Frontal cortex (tissue), 4 donors: ENCODE measurements at places on chromosomes 1 and 21.

DNA sequence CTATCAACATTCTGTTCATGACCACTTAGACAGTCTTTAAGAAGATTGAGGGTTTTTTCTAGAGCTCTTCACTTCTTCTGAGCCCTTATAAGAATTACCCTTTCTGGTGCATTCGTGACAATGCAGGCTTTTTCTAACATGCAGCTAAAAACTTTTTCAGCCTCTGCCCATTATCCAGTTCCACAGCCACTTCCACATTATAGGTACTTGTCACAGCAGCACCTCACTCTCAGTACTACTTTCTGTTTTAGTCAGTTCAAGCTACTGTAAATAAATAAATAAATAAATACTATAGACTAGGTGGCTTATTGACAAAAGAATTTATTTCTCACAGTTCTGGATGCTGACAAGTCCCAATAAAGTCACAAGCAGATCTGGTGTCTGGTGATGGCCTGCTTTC, 284.4 kb upstream of the PKN2 start:
- no peak for DNase-seq

DNA sequence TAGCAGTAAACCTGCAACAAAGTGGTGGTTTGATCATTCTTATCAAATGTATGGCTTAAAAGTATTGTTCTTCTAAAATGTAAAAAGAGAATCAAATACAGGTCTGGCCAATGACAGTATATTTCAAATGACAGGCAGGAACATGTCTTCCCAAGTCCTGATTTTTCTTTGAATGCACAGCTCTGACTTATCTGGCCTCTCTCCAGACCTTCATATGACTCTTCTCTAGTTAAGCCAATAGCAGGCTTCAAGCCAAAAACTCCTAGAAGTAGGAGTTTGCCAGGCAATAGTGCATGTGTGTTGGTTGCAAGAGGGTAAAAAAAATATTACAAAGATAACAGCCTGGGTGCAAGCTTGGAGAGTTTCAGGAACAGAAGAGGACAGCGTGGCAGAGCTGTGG, 345.5 kb downstream of the SMYD3 start:
- DNase-seq: no peak

GRCh38 chr21:45147473-45148315, 73.3 kb downstream of the ADARB1 start:
- DNase-seq: no peak

GRCh38 chr1:184945029-184945428, 29.3 kb downstream of the NIBAN1 start:
- DNase-seq: peak; percentile 22

DNA sequence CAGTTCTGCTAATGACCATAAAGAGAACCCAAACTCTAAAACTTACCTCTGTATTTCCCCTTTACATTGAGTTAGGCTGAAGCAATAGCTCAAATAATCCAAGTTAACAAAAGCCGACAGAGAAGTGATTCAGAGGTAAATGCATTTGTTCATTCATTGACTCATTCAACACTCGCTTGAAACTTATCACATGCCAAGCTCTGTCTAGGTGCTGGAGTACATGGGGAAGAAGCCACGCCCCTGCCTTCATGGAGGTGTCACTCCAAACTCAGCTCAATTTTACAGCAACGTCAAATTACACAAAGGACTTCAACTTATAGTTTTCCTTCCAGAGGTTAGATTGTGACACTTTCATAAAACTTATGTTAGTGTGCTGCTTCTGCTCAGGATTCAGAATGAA, 45.8 kb downstream of the SLC25A24 start:
- no peak for DNase-seq

- no peak for DNase-seq
Observed at GRCh38 chr1:85573322-85573721, 7.2 kb upstream of the CCN1 start.

DNA sequence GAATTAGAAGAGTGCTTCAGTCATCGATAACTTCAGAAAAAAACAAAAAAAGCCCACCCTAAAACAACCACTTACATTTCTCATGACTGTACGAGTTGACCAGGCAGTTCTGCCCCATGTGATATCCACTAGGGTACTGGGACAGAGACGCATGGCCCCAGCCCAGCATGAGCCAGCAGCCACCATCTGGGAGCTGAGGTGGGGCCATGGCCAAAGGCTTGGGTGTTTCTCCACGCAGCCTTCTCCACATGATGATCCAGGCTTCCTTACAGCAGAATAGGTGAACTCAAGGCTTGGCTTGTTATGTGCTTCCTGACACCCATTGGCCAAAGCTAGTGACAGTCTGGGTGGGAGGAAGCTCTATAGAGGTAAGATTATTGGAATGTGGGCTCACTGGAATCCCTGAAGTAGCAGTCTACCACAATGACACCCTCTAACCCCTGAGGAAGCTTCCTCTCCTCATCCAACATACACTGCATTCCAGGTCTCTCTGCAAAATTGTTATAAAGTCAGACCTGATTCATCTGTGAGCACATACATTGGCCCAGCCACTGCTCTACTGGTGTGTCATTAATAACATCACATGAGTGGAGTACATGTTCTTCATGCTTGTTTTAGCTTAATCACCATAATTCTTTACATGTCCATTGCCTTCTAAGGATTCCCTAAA, 66.3 kb upstream of the NTPCR start:
- DNase-seq: no peak

DNA sequence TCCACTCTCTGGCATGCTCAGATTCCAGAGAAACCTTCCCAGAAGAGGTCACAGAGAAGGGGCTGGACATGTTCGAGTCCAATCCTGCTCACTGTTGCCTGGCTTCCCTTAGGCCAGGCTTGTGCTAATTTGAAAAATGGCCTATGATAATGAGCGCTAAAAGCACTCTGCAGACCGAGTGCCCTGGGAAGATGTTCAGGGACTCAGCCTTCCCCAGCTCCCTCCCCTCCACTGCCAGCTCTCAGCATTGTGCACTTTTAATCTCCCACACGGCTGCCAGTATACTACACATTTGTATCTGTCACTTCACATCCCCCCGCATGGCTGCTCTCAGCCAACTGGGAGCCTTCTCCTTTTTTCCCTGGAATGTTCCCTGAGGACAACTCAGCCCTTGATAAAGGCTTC, 24.1 kb downstream of the FAM163A start:
- no peak for DNase-seq

DNA sequence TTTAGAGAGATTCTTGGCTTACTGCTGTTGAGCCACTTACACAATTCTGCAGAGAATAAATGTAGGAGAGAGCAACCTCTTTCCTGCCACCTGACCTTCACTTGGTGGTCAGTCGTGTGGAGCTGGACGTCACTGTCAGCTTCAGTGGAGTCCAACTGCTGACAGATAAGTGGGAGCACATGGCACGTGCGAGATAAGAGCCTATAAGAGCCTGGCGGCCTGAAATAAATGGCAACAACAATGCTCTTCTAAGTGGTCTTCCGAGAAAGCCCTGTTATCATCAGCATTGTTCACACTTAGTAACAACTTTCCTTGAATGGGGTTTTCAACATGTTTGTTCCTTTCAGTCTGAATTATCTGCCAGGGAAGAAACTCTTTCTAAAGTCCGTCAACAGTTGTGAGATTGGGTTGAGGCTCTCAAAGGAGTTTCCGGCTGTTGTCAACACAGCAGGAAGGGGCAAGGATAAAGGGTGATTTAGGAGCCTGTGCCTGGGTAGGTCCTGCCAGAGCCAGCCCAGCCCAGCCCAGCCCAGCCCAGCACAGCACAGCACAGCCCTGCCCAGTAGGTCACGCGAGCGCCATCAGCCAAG, 57.2 kb upstream of the RUNX1 start:
- no peak for DNase-seq

DNA sequence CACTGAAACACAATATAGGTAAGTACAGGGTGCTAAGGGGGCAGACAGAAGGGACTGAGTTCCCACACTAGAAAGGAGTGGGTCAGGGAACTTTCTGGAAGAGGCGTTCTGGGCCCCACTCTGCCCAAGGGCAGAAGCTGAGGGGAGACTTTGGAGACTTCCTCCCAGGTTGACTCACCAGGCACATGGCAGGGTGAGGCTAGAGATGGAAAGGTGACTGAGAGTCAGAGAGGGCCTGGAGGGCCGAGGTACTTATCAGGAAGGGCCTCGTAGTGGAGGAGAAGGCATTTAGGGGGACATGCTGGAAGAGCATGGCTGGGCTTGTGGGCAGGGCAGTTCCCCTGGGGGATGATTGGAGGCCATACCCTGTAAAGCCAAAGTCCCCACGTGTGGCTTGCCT, 159.9 kb upstream of the JUN start:
- no peak for DNase-seq

DNA sequence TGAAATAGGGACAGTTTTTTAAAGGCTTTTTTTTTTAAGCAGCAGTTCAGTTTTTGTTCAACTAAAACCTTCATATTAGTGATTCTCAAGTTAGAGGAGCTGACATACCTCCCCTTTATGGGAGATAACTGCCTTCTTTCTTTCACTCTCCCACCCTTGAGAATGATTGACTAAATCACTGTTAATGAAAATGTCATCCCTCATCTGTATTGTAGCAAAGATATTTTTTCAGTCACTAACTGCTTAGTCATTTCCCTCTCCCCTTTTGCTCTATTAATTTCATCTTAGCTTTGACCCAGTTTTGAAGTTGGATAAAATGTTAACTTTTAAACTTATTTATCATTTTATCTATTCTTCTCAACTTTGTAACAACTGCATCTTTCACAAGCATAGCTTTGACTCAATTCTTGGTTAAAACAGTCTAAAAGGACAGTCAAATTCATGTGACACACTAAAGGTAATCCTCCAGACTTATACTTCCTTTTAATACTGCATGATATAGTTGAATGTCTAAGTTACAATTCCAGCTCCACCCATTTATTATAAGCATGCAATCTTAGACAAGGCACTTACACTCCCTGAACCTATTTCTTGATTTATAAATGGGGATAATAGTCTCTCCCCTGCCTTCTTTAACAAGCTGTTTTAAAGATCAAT, 17.1 kb downstream of the CAPZA1 start:
- DNase-seq: no peak

GRCh38 chr21:32003411-32003810, 130.6 kb downstream of the HUNK start:
- DNase-seq: no peak

DNA sequence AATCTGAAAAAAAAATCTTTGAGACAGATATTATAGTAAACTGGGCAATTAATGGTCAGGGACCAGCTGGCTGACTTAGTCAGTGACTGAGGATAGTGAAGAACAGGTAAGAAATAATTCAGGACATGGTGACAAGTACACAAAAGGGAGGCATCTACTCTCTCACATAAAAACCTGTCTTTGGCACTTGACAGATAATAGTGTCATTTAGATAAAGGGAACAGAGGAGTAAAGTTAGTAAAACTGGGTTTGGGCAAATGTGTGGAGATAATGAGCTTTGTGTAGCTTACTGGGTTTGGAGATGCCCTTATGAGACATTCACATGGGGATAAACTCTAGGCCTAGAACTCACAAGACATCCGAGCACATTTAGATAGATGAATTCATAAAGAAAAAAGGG, 4.0 kb downstream of the SSX2IP start:
- DNase-seq: no peak

DNA sequence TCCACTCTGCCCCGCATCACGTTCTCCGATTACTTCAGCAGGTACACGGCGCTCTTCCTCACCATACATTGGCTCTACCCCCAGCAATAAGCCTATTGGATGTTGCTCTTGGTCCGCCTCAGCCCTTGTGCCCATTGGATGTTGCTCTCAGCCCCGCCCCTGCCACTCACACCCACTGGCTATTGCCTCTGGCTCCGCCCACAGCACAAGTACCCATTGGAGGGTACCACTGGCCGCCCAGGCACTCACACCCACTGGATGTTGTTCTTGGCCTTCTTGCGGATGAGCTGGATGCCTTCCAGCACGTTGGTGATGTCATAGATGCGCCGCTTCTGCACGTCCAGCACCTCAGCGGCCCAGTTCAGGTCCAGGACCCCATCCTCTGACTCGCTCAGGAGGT, 9.4 kb downstream of the E2F2 start:
- DNase-seq: no peak

DNA sequence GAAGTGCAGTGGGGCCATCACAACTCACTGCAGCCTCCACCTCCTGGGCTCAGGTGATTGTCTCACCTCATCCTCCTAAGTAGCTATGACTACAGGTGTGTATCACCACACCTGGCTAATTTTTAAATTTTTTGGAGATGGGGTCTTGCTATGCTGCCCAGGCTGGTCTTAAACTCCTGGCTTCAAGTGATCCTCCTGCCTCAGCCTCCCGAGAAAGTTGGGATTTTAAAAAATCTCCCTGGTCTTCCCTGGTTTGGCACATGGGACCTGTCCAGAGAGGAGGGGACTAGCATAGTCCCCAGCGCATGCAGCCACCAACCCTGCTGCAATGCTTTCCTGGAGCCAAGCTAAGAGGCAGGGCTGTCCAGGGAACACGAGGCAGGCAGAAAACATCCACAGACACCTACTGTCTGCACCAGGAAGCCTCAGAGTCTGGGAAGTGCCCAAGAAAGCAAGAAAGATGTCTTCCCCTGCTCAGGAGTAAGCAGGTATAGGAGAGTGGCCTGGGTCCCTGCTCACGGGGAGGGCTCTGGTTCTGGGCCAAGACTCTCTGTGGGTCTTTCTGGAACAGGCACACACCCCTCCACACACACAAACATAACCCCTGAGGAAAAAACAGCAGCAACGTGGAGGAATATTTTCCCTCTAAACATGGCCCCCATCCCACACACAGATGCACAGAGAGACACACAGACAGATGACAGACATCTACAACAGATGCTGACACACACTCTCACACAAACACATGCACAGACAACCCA, 30.8 kb downstream of the ECE1 start:
- DNase-seq: no peak

DNA sequence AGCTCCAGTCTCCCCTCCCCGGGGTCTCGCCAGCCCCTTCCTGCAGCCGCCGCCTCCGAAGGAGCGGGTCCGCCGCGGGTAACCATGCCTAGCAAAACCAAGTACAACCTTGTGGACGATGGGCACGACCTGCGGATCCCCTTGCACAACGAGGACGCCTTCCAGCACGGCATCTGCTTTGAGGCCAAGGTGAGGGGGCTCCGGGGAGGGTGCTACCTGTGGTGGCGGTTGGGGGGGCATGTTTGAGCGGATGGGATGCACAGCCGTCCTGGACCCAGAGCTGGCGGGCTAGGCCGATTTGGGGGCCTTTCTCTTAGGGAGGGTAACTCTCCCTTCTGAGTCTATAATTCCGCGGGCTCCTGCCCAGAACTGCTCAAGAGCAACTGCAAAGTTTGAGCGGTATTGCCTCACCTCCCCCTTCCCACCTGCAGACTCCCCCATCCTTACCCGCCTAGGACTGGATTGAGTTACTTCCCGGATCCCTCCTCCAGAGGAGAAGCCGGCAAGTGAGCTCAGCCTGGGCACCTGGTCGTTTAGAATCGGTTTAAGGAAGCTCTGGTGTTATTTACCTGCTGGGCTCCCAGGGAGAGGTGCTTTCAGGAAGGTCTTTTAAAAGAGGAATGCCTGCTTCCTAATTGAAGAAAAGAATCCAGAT, 730 bp downstream of the NOS1AP start:
- DNase-seq: no peak

- DNase-seq: no peak
Observed at GRCh38 chr1:183328371-183328770, 89.8 kb downstream of the NMNAT2 start.

DNA sequence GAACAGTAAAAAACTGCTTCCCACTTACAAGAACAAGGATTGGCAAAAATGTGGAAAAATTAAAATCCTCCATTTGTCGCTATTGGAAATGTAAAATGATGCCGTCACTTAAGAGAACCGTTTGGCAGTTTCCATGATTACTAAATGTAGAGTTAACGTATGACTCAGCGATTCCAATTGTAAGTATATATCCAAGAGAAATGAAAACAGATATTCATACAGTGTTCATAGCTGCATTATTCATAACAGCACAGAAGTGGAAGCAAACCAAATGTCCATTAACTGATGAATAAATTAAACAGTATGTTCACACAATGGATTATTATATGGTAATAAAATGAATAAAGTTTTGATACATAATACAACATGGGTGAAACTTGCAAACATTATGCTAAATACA, 971.0 kb downstream of the AMY1C start:
- no peak for DNase-seq
